Fibroblast of mammary gland (primary cell): ENCODE measurements at places on chromosomes 16 and 17.
A peak's percentile ranks its signal among the peaks of the same experiment; 100 is the strongest.

GRCh38 chr17:1638171-1638590, 7.4 kb downstream of the SCARF1 start:
- no peak for DNase-seq

- peak; percentile 80 for DNase-seq
Measured at GRCh38 chr16:25006504-25007056, 8.6 kb downstream of the ARHGAP17 start.

DNA sequence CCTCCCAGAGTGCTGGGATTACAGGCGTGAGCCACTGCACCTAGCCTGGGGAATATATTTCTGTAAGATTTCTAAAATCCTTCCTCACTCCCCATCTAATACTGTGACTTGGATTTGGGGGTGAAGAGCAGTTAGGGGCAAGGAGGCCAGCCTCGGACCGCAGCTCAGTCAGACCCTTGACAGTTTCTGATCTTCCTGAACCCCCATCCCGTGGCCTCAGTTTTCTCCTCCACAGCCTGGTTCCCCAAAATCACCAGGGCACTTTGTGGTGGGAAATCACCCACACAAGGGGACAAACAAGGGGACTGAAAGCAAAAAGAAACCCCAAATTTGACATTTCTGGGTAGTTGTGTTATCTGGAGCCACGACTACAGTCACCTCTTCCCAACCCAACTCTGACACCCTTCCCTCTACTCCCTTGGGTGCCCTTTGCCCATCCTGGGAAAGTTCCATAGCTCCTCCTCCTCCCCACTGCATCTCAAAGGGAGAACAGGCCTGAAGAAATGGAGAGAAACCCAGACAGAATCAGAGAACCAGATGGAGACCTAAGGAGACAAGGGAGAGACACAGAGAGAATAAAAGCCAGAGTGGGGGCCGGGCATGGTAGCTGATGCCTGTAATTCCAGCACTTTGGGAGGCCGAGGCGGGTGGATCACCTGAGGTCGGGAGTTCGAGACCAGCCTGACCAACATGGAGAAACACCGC, 2.8 kb upstream of the STAT5A start:
- no peak for DNase-seq

DNA sequence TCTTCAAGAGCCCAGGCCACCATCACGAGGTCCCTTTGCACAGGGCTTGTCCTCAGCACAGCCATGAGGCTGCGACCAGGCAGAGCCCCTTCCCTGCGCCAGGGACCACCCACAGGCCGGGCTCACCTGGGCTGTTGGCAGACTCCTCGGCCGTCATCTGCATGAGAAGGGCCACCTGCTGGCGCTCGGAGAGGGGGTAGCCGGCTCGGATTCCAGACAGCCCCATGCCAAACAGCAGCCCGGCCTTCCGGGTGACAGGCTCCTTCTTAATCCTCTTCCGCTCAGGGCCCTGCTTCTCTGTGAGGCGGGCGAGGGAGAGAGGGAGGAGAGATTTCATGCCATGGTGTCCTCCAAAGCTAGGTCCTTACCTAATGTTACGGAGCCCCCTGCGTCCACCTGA, 73.4 kb downstream of the ZNF778 start:
- DNase-seq: no peak

DNA sequence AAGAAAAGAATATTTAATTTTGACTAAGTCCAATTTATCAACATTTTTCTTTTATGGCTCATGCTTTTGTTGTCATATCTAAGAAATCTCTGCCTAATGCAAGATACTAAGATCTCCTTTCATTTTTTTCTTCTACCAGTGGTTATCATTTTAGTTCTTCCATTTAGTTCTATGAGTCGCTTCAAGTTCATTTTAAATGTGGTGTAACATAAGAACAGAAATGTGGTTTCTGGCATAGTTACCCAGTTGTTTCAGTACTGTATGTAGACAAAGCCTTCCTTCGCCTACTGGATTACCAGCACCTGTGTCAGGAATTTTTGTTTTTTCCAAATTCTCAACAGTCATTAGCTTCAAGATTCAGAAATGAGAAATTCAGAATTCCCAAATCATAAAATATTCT, 175.7 kb downstream of the PARN start:
- peak; percentile 60 for DNase-seq

GRCh38 chr17:50056217-50056960, 479 bp downstream of the ITGA3 start:
- DNase-seq: peak; percentile 56

- DNase-seq: no peak
Measured at GRCh38 chr16:12900599-12901203, 697 bp upstream of the SHISA9 start.

DNA sequence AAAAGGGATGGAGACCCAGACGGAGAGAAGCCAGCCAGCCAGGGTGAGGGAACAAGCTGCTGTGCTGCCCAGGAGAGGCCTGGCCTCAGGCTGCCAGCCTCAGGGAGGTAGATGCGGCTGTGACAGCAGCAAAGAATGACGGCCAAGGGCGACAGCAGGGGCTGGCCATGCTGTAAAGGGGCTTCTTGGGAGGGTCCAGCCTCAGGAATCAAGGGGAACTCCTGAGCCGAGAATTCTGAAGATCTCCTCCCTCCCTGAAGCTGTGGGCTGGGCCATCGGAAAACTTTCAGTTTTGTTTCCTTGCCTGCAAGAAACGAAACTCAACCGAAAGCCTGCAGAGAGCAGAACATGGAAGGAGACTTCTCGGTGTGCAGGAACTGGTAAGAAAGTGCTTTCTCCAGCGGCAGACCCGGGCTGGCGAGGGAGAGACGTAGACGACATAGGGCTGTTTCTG, at the start of gene XAF1:
TSS of gene XAF1 (plus strand) at position 316 of the 454 bp plus-strand sequence. CDS start at position 349, 33 bp downstream.
- DNase-seq: peak; percentile 60

DNA sequence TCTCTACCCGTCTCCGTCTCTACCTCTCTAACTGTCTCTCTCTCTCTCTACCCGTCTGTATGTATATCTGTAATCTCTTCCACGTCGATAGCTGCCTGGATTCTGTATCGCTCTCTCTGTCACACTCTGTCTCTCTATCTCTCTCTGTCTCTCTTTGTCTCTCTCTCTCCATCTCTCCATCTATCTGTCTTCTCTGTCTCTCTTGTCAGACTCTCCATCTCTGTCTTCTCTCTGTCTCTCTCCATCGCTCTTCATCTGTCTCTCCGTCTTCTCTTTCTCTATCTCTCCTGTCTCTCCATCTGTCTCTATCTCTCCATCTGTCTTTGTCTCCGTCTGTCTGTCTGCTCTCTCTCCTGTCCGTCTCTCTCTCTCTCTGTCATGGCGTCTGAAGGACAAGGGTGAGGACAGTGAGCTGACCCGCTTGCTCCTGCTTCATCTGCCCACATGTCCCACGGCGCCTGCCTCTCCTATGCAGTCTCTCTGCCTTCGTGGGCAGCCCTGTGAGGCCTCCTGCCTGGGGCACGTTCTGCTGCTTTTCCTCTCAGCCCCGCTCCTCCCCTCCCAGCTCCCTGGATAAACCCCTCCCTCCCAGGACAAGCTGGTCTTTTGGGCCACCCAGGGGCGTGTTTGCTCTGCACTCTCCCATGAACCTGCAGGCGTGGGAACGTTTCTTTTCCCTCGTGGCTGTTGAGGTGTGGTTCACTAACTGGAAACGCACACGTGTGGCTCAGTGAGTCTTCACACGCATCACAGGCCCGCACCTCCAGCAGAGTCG, 18.9 kb downstream of the ACSF3 start:
- DNase-seq: no peak

DNA sequence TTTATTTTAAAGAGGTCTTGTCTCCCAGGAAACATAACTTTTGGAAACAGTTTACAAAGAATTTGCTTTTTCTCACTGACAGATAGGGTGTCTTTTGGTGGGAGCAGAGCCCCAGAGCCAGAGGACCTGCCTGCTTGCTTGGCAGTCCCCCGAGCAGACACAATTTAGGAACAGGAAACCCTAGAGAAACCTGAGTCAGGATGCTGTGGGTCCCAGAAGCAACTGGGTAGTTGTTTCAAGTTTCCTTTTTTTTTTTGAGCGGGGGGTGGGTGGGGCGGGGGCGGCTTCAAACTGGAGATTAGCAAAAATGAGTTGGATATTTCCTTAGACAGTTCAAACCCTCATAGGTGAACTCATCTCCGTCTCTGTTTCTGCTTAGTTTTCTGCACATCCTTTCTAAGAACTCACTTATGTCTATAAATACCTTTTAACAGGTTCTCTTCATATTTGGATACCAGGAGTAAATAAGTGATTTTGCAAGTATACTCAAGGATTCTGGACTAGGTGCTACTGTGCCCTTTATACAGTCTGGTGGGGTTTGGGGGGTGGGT, 135.1 kb downstream of the PRKCA start:
- DNase-seq: no peak
